ENCODE measurements at places on chromosomes 12 and 14.

DNA sequence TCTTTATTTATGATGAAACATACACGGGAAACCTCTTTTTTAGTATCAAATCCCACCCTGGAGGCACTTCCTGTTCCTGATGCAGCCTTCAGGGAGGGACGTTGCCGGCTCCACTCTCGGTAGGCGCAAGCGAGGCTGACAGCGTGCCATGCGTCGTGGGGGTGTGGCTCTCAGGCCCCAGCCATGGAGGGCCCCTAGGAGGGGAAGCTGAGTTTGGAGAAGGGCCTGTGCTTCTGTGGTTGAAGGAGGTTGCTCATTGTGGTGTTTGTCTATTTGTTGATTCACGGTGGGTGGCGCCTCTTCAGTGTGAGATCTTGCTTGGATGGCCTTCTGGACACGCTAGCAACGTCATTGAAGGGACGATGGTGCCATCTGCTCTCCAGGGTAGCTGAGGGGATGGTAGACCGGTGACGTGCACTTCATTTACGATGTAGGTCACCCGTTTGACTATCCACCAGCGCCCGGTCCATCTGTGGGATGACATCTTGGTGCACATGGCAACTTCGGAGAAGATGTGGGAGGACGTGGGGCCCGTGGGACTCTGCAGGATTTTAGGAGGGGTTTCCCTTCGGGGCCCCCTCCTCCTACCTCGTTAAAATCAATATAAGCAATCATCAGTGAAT, 126.3 kb upstream of the RTL1 start:
- DNase-seq = no peak

- no peak for DNase-seq
Observed at GRCh38 chr14:70909733-70910614, 2.7 kb downstream of the PCNX1 start.

GRCh38 chr12:62670986-62671720, 204.5 kb downstream of the MON2 start:
- DNase-seq = no peak

DNA sequence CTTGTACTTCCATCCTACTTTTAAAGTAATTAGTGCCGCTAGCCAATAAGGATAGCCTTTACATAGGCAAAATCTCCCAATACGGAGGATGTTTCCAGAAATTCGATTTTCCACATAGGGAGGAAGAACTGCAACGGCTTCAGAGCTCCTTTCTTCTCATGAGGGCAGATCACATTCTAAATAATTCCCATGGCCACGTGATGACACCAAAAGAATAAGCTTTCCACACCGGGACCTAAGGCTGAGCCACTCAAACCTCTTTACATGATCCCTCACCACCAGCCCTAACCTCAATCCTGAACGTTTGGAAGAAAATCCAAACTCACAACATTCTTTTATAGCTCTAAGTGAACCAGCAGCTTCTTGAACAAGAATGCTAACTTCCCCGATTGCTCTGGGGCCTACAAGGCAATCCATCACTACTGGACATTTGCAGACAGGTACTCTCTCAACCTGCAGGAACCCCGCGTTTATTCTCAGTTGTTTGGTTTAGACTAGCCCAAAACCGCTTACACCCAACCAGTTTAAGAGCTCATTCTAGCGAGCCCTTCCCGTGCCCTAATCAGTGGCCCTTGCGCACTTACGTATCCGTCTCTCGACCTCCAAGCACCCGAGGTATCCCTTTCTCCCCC, 884 bp downstream of the CAPRIN2 start:
- no peak for DNase-seq

- no peak for DNase-seq
Observed at GRCh38 chr12:104180374-104180773, 35.2 kb upstream of the TXNRD1 start.

- DNase-seq = no peak
Observed at GRCh38 chr12:44433659-44434058, 442.5 kb downstream of the NELL2 start.

DNA sequence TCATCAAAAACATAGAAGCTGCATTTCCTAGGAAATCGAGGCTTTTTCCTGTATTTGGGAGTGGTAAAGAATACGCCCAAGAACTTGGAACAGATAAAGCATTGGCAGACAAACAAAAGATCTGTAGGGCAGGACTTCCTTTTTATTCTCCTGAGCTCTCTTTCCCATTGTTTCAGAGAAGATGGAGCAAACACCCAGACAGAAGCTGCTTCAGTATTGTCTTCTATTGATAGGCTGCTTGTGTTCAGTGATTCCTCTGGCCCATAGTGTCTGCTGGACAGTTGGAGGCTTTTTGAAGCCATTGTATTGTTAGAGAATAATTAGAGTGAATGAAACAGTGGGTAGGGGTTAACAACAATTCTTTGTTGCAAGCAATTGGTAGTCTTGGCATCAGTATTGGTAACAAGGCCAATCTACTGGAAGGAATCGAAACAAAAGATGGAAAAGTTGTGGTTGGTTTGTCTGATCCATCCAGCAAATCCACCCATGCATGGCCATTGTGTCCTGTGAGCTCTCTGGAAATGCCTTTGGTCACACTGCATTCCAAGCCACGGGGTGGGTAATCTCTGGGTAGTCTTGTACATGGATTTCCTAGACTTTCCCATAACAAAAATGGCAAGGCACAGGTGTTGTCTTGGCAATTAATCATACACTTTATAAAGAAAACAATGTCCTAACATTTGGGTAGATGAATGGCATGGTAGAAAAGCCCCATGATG, 424.8 kb downstream of the RAD51B start:
- DNase-seq = no peak

- no peak for DNase-seq
Observed at GRCh38 chr12:1946296-1946695, 27.8 kb upstream of the CACNA2D4 start.

GRCh38 chr14:85333313-85333712, 196.6 kb upstream of the FLRT2 start:
- DNase-seq = no peak

DNA sequence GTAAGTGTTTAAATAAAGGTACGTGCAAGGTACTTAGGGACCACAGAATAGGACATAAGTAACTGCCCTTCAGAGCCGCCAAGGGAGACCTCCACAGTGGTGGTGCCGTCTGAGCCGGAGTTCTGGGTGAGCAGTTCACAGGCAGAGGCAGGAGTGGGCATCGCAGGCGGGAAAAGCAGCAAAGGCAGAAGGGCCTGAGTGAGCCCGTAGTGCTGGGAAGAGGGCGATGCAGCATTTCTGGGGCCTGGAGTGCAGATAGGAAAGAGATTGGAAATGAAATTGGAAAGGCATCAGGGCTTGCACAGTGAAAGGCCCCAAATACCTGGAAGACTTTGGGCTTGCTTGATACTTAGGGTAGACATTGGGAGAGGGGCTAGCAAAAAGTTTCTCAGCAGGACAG, 32.9 kb downstream of the EVL start:
- no peak for DNase-seq

- DNase-seq = no peak
Observed at GRCh38 chr12:4997939-4998338, 45.7 kb upstream of the KCNA5 start.

DNA sequence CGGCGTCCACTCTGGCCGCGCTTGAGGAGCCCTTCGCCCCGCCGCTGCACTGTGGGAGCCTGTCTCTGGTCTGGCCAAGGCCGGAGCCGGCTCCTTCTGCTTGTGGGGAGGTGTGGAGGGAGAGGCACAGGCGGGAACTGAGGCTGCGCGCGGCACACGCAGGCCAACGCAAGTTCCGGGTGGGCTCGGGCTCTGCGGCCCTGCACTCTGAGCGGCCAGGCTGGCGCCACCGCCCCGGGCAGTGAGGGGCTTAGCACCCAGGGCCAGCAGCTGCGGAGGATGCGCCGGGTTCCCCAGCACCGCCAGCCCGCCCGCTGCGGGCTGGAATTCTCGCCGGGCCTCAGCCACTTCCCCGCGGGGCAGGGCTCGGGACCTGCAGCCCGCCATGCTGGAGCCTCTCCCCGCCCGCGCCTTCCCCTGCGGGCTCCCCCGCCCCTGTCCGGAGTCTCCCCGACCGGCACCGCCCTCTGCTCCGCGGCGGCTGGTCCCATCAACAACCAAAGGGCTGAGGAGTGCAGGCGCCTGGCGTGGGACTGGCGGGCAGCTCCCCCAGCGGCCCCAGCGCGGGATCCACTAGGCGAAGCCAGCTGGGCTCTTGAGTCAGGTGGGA, 921.2 kb upstream of the FOXG1 start:
- DNase-seq = no peak

- DNase-seq = no peak
Observed at GRCh38 chr12:50611021-50611744, 106.4 kb downstream of the DIP2B start.

- DNase-seq = no peak
Observed at GRCh38 chr14:56210571-56210970, 92.4 kb downstream of the PELI2 start.

DNA sequence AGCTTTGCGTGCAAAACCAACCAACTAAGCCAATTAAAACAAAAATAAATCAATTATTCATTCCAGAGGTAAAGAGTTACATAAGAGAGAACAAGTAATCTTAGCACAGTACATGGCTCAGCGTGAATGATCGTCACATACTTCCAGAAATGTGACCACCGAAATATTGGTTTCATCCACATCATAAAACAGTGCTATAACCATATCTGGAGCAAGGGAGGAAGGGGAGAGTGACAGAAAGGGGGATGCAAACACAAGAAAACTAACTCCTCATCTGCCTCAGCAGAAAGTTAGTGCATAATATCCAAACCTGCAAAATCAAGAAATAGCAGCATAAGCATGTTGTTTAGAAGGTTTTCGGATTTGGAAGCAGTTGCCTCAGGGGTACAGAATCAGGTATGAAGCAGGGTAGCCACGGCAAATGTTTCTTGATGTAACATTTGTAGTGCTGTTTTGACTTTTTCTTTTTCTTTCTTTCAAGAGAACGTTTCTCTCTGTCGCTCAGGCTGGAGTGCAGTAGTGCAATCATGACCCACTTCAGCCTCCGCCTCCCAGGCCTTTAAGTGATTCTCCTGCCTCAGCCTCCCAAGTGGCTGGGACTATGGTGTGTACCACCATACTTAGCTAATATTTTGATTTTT, 93.9 kb upstream of the EGLN3 start:
- DNase-seq = no peak

DNA sequence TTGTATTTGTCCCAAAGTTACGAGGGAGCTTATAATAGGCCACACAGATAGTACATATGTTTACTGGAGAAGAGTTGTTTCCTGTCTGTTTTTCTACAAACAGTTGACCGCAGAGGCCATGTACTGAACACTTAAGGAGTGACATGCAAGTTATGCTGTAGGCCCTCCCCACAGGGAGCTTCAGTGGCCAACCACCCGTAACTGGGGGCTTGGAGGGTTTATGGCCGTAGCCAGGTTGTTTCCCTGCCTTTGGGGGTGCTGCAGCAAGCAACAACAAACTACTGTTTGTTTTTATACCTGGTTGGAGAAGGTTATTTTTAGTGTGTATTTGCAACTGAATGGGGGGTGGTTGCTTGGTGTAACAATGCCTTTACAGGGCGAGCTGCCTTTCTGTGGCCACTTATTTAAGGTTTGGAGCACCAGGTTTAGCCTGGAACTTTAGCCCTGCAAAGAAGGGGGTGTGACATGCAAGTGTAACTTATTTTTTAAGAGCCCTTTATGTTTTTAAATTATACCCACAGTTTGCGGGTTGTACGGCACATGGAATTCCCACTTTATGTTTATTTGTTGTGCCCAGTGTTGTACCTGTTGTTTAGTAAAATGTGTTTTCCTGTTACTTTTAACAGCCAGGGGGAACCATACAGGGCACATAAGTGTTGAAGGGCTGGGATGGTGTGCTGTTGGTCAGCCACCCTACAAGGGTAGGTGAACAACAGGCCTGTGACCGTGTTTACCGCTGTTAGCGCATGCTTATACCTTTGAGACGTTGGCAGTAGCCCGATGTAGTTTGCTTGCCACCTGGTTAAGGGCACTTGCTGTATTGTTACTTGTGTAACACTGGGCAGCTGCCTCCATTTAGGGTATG, 29.9 kb upstream of the G2E3 start:
- no peak for DNase-seq

GRCh38 chr12:12081836-12082497, 11.2 kb downstream of the BCL2L14 start:
- DNase-seq = no peak

- no peak for DNase-seq
Observed at GRCh38 chr14:68135566-68135965, 316.0 kb downstream of the RAD51B start.

DNA sequence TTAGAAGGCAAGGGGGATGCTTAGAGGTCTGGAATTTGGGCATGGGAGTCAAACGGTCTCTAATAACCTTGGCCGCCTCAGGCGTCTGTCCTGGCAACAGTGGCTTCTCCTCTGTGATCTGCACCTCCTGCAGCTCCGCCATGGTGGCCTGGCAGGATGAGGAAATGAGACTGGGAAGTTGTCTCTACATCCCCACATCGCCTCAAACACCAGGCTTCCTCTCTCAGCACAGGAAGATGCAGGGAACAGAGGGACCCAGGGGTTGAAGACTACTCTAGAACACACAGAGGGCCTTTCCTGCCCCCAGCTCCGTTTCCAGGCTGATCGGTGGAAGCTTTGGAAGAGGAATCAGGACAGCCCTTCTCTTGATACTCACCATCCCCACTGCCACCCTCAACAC, 1.7 kb downstream of the NDRG2 start:
- no peak for DNase-seq

DNA sequence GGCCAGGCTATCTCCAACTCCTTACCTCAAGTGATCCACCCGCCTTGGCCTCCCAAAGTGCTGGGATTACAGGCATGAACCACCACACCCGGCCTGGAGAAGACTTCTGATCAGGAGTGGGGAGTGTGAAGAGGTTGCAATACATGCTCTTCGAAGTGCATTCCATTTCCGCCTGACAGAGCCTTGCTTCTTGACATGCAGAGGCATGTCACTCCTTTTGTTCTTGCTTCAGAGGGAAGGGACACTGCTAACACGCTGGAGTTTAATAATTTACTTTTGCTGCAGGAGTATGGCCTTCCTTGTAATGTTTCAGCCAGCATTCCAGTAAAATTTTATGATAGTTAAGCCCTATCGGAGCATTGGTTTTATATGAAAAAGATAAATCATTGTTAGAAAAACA, 74.9 kb downstream of the SLC25A47 start:
- no peak for DNase-seq

DNA sequence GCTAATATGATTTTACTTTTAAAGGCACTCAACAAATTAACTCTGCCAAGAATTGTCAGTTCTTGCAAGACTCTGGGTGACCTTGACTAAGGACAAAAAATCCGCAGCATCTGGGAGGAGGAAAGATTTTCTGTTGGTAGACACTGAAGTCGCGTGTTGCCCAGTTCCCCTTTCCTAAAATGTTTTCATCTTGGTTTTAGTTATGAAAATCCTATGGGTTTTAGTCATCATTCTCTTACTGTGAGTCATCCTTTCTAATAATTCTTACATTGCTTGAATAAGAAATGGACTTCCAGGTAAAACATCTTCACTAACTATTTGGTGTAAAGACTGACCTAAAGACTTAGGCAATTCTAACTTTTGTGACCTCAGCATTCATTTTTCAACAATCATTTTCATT, 9.1 kb downstream of the GSG1 start:
- DNase-seq = no peak

- DNase-seq = no peak
Observed at GRCh38 chr14:96166461-96167223, 38.0 kb upstream of the BDKRB2 start.

- DNase-seq = peak; percentile 63
Observed at GRCh38 chr12:56078931-56079722, 838 bp upstream of the ERBB3 start.

Data from activated naive CD8-positive, alpha-beta T cell treated with anti-CD3 and anti-CD28 coated beads, Interleukin-2, amount 50 U/mL, for 24 hours (primary cell).